Sciatic nerve (tissue), 2 donors: ENCODE measurements at places on chromosomes 11 and 22.
A peak's percentile ranks its signal among the peaks of the same experiment; 100 is the strongest.

- DNase-seq: peak; percentile 66
These were observed 8.8 kb downstream of the BCL9L start for GRCh38 chr11:118916842-118917388.

GRCh38 chr11:130815097-130815802, 101.0 kb downstream of the SNX19 start:
- no peak for DNase-seq

GRCh38 chr11:4066910-4067309, 27.7 kb upstream of the RRM1 start:
- DNase-seq: no peak

DNA sequence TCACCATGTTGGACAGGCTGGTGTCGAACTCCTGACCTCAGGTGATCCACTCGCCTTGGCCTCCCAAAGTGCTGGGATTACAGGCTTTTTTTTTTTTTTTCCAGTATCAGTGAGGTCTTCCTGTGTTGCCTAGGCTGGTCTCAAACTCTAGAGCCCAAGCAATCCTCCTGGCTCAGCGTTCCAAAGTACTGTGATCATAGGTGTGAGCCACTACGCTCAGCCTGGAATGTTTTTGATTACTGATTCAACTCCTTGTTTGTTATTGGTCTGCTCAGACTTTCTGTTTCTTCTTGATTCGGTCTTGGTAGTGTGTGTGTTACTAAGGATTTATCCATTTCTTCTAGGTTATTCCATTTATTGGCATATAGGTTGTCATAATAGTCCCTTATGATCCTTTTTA, 31.3 kb downstream of the NAGA start:
- DNase-seq: no peak

- DNase-seq: no peak
These were observed 364.1 kb upstream of the PITPNB start for GRCh38 chr22:28283068-28283654.

DNA sequence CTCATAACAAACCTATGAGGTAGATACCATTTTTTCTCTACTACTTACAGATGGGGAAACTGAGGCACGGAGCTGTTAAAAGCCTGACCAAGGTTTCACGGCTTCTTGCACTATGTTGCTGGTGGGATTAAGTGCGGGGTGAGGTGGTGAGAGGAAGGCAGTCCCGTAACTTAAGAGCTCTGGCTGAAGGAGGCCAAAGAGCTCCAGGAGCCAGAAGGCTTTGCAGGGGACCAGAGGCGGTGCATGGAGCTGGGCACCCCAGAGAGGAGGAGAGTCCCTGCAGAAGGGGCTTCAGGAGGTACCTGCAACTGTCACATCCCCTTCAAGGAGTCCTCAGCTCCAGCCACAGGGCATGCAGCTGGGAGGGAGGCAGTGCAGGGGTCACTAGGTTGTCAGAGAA, 4.1 kb downstream of the CHRM4 start:
- DNase-seq: no peak

GRCh38 chr11:74288911-74289310, 22.5 kb downstream of the P4HA3 start:
- DNase-seq: no peak

- no peak for DNase-seq
These were observed 56.2 kb upstream of the GLYAT start for GRCh38 chr11:58787903-58788302.

DNA sequence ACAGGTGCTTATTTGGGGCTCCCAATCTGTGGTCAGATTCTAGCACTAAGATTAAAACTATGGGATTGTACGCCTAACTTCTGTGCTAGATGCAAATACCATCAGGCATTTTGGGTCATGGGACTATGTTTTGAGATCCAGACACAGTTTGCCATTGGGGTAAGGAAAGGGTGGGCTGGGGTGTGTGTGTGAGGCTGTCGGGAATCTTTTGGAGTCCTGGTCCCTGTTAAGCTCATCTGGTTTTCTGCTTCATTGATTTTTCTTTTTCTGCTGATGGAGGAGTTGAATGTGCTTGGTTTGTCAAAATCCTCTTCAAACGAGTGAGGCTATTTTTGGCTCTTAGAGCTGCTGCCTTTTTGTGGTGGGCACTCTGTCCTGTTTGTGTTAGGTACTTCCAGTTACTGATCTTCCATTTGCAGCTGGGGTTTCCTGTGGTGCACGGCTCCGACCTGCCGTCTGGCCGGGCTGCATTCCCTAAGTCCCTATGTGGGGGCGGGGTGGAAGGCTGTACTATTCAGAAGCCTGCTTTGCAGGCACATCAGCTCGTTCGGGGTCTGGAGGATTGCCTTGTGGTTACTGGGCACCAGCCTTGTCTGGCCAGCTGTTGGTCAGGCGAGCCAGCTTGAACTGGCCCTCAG, 2.9 kb downstream of the BCR start:
- DNase-seq: peak; percentile 80

GRCh38 chr22:36946421-36947158, 33.2 kb downstream of the CSF2RB start:
- DNase-seq: no peak

DNA sequence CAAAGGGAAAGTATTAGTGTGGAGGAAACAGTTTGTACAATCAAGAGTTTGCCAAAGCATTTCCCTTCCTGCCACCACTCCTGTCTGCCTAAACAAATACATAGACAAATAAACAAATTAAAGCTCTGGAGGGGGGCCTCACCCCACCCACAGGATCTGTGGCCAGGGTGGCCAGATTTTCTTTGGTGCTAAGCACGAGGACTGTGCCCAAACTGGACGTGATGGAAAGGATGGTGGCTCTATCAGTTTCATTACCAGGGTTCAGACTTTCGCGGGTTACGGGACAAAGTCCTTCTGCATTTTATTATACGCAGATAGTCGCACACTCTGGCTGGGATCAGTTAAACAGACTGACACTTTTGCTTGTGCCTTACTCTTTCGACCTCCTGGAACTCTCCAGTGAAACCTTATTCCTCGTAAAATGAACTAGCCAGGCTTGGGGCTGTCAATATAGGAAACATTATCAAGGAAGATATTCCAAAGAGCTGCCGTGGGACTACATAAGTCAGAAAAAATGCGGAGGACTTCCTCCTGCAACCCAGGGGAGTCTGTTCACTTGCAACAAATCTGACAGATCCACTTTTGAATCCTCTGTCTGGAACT, 11.2 kb downstream of the BARX2 start:
- no peak for DNase-seq

DNA sequence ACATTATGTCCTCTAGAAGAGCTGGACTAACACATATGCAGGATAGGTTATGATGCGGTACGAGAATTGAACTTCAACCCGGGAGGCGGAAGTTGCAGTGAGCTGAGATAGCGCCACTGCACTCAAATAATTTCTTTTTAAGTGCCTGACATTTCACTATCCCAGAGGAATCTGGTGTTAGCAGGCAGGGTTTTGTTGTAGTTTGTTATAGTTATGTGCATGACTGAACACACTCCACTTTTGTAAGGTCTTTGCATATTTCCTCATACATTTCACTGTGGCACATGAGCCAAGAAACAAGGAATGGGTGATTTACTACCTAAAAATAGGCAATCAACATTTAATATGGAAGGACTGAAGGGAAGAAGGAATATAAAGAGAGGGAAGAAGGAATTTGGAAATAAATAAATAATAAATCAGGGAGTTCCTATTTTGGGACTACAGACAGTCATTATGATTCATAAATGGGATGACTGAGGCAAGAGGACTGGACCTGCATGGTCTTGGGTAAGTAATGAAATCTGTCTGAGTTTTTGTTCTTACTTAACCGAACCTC, 8.7 kb upstream of the HIPK3 start:
- no peak for DNase-seq

- DNase-seq: no peak
These were observed 19.1 kb downstream of the ARHGAP42 start for GRCh38 chr11:100706179-100706578.

DNA sequence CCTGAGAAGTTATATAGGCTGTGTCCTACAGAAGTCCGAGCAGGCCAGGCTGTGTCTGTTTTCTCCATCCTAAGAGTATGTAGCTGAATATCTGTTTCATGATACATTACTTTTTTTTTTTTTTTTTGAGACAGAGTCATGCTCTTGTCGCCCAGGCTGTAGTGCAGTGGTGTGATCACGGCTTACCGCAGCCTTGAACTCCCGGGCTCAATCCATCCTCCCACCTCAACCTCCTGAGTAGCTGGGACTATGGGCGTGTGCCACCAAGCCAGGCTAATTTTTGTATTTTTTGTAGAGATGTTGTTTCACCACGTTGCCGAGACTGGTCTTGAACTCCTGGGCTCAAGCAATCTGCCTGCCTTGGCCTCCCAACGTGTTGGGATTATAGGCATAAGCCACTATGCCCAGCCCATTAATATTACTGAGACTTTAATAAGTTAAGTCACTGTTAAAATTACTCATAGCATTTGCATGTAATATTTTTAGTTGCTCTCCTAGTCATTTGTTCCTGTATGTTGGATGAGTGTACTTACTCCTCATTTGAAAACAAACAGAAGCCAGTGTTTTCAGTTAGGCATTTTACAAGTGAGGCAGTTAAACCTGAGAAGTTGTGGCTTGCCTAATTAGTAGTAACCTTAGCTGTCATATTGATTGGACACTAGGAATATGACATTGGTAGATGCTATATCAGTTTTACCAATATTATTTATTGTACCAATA, 26.1 kb downstream of the DRG1 start:
- no peak for DNase-seq

GRCh38 chr22:27882507-27883290, 36.4 kb downstream of the PITPNB start:
- DNase-seq: no peak

GRCh38 chr11:5301846-5302245, at the start of gene OR51B4:
TSS of gene OR51B4 (minus strand) at chr11:5301946. CDS start at chr11:5301946, 0 bp downstream.
- DNase-seq: no peak

DNA sequence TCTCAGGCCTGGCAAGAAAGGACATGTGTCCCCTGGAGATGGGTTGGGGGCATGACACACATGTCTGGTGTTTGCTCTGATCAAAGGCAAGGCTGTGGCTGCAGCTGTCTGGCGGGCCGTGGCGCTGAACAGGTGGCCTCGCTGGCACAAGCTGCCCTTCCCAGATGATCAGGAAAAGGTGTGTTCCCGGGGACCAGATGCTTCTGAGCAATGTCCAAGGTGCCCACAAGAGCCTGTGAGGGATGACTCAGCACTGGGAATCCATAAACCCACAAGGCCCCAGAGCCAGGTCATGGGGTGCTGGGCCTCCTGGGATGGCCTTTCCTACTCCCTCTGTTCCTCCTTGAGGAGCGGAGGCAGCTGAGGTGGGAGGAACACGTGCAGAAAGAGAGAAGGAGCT, 9.7 kb upstream of the LRP5 start:
- DNase-seq: no peak

DNA sequence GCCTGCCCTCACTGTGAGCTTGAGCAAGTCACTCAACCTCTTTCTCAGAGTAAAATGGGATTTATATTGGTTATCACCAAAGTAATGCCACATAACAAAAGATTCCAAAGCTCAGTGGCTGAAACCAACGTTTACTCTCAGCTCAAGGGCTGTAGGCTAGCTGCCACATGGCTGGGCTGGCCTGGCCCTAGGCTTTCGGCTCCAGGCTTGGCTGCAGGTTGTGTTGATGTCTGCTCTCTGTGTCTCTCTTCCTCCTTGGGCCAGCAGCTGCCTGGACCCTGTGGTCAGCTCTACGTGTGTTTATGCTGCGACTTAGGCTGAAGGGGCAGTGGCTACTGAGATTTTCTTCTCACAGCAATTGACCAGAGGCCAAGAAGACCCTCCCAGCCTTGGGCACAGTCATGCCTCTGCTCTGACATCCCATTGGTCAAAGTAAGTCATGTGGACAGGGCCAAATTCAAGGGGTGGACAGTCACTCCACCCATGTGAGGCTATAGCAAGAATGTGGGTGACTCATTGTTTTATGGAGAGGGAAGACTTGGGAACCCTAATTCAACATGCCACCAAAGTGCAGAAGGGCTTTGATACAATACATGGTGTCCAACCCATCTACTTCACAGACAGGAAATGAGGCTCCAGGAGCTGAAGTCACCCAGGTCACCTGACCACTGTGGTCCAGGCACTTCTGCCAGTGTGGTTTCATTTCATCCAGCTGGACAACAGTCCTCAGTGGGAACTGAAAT, 90.6 kb downstream of the TSPAN18 start:
- no peak for DNase-seq

GRCh38 chr11:94077552-94078293, 50.9 kb upstream of the PANX1 start:
- no peak for DNase-seq

DNA sequence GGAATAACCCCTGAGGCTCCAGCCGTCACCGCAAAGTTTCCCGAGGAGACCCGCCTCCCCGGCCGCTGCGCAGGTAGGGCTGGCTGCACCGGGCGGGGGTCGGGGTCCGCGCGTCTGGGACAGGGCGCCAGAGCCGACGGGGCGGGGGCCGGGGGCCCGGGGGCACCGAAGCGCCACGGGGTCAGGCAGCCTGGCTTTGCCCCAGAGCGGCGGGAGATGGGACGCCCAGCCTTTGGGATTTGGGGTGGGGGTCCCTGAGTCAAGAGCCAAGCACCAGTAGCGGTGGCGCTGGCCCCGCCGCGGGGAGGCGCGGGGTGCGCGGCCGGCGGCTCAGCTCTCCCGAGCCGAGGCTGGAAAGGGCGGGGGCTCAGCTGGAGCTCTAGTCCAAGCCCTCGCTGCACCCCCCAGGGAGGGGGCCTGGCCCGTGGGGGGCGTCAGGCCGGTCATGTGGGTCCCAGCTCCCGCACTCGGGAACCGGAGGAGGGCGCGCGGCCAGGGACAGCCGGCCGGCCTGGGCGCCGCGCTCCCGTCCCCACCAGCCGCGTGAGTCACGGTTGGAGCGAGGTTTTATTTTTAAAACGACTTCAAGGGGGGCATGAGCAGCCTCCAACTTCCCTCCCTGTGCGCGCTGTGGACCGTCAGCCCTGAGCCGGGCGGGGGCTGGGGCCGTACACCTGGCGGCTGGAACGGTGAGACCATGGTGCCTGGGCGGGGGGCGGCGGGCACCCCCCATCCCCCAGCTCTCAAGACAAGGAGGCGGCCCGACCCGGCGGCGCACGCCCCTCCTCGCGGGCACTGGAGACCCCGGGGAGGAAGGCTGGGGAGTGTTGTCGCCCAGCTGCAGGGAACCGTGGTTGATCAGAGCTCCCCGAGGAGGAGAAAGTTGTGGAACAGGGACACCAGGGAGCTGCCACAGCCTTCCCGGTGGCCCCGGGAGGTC, 626 bp downstream of the FLRT1 start:
- DNase-seq: no peak

DNA sequence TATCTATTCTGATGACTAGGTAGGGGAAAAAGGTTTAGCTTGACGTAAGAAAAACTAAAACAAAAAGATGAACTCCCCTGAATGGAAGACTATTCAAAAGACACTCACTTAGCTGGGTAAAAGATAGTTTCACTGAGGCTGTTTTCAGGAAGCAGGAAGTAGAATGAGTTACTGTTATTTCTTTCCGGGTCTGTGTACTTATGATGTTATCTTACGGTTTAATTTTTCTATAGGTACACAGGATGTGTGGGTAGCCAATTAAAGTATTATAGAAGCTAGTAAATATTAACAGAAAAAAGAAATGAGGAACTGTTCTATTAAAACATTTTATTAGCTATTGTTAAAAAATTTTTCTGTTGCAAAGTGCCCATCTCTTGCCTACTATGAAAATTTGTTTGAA, 45.8 kb upstream of the MMP7 start:
- DNase-seq: no peak

- DNase-seq: peak; percentile 55
These were observed 663 bp upstream of the LARGE2 start for GRCh38 chr11:45921561-45922424.
